ENCODE measurements at places on chromosomes 2 and 18.

- no peak for DNase-seq
Observed at GRCh38 chr2:42856891-42857632, 64.7 kb upstream of the HAAO start.

GRCh38 chr2:24313744-24314632 is 46.3 kb downstream of the ITSN2 start:
- DNase-seq = peak; percentile 35

DNA sequence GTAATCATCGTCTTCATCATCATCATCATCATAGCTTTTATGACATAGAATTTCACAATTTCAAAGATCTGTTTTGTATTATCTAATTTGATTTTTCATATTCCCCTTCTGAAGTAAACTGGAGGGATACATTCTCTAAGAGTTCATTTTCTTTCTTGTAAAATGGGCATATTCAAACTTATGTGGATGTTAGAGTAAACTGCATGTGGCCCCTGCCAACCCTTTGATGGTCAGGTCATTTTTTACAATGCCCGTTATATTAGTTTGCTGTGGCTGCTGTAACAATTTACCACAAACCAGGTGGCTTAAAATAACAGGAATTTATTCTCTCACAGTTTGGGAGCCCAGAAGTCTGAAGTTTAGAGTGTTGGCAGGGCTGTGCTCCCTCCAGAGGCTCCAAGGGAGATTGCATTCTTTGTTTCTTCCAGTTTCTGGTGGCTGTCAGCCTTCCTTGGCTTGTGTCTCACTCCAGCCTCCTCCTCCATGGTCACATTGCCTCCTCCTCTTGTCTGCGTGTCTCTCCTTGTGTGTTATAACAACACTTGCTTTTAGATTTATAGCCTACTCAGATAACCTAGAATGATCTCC is 127.5 kb upstream of the MMADHC start:
- no peak for DNase-seq

DNA sequence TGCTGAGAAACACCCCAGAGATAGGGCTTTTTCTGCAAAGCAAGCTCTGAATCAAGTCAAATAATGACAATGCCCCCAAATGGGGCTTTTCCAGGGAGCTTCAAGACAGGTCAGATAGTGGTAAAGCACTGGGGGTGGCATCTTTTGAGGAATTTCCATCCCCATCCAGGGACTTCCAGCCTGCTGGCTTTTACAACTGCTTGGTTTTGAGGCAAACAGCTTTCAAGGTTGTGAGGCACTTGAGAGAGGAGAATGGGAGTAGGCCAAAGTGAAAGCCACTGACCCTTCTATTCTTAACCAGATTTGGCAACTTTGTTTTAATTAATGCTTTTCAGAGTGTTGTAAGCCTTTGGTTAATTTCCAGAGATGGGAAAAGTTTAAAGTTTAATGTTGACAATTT is 762.0 kb upstream of the POU3F3 start:
- DNase-seq = no peak

DNA sequence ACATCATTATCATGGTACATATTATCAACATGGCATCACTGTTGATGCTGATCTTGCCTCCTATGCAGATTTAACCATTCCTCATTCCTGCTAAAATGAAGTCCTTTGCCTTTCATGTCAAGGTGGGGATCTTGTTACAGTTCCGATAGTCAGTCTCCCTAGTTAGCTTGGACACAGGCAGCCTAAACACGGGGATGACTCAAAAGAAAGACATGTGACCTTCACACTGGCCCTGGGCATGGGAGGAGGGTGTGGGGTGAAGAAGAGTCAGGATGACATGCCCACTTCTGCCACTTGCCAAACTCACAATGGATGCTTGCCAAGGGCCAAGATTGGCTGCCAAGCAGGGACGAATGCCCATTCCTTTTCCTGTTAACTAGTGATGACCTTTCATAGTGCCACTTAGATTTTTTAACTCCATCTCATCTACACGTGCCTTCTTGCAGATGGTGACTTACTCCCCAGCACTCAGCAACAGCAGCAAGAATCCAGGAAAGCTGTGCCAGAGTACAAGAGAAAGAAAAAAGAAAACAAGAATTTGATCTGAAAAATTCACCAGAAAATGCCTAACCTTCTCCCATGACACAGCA is 13.9 kb upstream of the SLC1A4 start:
- DNase-seq = peak; percentile 85

GRCh38 chr2:181575650-181576025 is 81.3 kb downstream of the CERKL start:
- DNase-seq = no peak

DNA sequence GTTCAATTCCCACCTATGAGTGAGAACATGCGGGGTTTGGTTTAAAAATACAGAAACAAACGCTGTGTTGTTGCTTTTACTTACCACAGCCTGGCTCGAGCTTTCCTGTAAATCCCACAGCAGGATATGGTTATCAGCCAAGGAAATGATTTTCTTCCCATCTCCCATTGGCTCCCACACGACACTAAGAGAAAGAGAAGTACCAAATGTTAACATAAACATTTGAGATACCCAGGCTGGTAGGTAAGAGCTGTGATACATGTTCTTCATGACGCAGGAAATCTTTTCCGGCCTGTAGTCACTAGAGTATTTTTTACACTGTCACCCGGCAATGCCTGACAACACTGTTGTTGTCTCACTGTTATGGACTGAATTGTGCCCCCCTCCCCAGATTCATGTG is 163.6 kb downstream of the EIPR1 start:
- DNase-seq = no peak

DNA sequence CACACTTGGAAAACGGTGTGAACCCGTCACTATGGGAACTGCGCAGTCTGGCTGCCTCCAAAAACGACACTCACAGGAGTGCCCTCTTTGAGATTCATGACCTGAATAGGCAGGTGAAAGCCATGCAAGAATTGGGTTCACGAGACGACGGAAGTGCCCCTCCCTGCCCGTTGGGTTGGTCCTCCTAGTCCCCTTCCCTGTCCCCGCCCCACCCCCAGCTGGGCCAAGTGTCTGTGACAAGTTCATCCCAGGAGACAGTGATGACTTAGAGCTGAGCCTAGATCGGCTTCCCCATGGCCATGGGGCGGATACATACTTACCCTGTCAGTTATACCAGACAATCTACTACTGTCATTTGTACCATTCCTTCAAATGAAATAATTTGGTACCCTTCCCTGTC is 1137.7 kb upstream of the CHAC2 start:
- no peak for DNase-seq

DNA sequence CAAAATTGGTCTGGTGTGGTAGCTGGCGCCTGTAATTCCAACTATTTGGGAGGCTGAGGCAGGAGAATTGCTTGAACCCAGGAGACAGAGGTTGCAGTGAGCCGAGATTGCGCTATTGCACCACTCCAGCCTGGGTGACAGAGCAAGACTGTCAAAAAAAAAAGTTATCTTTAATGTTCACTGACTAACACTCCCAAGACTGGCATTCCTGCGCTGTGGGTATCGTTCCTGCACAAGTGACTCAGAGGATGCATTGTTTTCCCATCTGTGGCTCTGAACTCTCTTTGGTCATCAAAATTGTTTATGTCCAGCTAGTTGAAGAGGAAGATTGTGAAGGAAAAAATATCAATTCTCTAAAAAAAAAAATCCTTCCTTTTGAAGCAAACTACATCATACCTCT is 539.0 kb downstream of the SOX11 start:
- no peak for DNase-seq

- DNase-seq = no peak
Observed at GRCh38 chr18:10077986-10078385, 164.2 kb downstream of the VAPA start.

DNA sequence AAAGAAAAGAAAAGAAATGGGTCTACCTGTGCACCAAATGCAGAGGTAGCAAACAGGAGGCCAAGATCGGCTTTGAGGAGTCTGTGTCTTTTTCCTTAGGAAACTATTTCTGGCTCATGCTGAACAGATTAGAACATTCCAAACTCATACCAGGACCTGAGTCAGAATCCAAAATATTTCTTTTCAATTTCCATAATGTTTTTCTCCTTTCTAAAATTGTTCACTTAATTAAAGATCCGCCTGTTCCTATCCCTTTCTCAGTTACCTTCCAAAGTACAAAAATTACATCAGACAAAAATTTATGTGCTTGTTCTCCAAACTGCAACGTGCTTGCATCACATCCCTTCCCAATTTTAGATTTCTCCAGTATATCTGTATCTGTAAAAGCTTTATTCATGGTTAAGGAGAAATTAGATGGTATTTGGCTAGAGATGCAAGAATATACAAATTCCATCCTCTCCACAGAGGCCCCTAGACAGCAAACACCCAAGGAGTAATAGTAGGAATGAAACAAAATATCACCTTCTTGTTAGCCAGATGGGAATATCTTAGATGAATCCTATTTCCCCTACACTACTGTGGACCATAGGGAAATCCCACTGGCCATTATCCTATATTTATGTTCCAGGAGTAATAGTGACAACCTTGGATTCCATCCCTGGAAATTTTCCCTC is 130.6 kb downstream of the LNPK start:
- no peak for DNase-seq

- no peak for DNase-seq
Observed at GRCh38 chr2:8265476-8266226, 416.2 kb upstream of the ID2 start.

GRCh38 chr18:32429402-32429801 is 41.3 kb downstream of the GAREM1 start:
- no peak for DNase-seq

DNA sequence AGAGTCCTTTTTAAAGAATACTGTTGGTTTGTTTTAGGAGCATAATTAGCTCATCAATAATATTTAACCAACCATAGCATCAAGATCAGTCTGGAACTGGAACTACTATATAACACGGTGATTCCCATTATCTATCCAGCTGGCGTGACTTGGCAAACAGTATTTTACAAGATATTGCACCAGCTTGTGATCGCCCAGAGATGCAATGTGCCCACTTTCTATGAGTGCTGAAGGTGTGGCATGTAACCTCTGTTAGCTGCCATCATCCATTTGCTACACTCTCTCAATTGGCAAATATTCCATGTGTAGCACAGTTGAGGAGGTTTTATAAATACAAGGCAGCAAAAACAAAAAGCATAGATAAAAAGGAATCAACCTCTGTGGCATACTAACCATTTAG is 64.9 kb downstream of the FIGN start:
- no peak for DNase-seq

DNA sequence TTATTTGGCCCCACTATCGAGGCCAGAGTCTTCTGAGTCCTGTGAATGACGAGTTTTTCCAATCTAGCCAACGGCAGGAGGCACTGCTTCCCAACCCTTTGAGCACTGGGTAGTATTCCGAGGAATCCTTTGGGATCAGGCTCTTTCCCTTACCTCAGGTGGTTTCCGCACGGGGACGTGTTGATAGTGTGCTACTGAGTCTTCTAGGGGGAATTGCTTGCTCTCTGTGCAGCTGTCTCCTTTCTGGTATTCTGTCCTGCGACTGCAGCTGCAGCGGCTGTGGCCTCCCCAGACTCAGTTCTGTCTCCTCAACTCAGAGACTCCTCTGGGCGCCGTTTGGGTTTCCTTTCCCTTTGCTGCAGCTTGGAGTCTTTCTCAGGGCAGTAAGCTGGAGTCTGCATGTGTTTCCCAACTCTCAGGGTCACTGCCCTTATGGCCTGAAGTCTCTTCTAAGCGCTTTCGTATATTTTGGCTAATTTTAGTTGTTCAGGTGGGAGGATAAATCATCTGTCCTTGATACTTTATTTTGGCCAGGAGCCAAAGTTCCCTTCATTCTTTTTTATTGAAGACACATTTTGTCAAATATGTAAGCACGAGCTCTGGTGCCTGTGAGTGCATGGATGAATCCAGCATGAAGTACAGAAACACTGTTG is 118.4 kb downstream of the MAP4K4 start:
- no peak for DNase-seq

DNA sequence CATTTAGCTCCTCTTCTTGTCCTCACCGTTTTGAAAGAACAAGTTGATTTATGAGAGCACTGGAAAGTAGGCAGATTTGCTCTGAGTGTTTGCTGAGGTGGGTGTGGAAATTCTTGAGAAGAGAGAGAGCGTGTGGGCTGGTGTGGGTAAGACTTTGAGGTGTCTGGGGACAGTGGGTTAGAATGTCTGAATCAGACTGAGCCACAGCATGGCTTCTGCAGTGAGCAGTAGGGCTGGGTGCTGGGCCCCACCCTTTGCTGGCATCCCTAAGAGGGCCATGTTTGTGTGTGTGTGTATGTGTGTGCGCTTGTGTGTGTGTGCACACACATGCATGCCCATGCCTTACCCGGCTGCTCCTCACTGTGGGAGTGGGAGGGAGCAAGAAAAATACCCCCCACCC is 63.7 kb downstream of the COPS8 start:
- DNase-seq = no peak

DNA sequence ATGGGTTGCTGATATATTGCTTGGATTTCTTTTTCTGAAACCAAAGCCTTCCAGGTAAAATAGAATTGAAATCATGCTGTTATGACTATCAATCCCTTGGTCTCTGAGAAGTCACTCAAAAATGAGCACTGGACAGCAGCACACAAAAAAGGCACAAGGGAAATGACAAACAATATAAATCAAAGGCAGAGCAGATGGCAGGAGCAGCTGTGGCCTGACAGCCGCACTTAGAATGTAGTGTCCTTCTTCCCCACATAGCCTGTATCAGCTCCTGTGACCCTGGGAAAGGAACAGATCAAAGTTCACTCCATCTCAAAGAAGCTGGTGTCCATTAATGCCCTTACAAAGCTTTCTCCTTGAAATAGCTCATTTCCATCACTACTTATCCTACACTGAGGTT is 326.7 kb downstream of the SUCLG1 start:
- no peak for DNase-seq

DNA sequence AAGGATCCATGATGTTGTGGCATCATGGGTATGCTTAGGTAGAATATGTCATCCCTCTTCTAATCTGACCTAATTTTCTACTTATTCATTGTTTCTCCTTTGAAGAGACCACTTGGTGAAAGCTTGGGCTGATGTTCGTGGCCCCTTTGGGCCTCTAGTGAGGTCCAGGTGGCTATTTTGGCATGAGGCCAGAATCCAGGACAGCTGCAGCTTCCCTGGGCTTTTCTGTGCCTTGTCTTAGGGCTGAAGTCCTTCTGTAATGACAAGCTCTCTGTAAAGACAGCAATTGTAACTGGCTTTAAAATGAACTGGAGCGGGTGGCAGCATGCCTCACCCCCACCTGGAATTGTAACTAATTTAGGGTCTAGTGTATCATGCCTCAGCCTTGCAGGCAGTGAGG is 15.6 kb upstream of the MC2R start:
- DNase-seq = no peak

Measured in SW 1271 (cell line).